Left kidney (tissue), 8 donors: ENCODE measurements at places on chromosomes 5 and 9. TPM values are rescaled to one million over a fixed set of nuclear protein-coding genes. Genes with fewer than 3 reads are reported as not detected.

Gene EXD3
- polyA plus RNA-seq, result 14.1 TPM

Gene POC5
- polyA plus RNA-seq, result 21.7 TPM

Gene GDNF
- 17.5 TPM for polyA plus RNA-seq

DNA sequence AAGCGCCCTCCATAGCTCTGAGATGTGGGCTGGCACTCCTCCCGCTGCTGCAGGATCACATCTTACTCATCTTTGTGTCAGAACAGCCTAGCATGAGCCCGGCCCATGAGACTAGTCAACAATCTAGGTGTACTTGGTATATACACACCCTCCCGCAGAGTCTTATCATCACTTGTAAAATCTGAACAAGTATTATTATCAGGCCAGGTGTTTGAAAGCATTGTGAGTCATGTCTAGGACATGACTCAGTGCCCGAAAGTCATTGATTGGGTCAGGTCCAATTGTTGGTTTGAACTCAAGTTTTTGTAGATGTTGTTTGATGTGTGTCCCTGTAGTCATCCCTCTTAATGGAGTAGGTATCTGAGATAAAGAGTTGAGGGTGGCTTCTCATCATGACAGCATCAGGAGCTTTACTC is 108.7 kb downstream of the CFAP90 start:
- no peak for DNase-seq

GRCh38 chr5:20023686-20024180 is 35.7 kb upstream of the CDH18 start:
- DNase-seq, result no peak

GRCh38 chr5:56206126-56206910 is 26.8 kb downstream of the ANKRD55 start:
- DNase-seq, result no peak

DNA sequence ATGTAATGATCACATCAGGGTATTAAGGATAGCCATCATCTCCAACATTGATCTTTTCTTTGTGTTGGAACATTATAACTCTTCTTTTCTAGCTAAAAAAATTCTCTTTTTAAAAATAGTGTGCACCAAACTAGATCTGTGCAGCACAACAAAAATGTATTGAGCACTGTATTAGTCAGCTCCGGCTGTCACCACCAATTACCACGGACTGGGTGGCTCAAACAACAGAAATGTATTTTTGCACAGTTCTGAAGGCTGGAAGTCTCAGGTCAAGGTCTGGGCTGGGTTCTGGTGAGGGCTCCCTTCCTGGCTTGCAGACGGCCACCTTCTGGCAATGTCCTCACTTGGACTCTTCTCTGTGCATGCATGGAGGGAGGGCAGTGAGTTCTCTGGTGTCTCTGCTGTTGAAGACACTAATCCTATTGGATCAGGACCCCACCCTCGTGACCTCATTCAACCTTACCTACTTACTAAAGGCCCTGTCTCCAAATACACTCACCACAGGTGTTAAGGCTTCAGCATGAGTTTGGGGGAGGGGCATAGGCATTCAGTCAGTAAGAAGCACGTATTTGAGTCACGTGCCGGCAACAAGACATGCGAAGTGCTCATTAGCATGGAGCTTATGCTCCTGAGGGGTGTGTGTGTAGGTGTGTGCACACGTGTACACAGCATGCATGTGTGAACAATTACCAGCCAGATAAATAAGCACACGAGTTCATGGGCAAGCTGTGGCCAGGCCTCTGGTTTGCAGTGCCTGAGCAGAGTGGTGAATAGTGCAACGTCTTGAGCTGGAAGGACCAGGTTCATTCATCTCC is 89.4 kb upstream of the SH3PXD2B start:
- no peak for DNase-seq
